ENCODE measurements at places on chromosomes 13 and 19.

DNA sequence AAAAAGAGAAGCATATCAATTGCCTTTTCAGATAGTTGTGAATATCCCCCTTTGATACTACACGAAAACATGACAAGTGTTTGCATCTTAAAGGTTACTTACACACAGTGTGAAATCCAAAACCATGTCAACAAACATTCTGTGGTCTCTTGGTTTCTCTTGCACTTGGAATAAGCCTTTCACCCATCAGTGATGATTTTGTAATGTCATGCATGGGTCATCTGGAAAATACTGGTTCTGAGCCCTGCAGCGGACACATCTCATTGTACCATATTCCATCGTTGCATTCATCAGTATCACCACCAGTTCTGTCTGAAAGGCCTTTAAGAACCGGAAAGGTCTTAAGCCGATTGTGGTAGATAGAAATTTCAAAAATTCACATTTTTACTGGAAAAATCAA is 65.4 kb upstream of the SOX1 start:
- no peak for DNase-seq

GRCh38 chr19:50911206-50912101 is at the start of gene KLK4:
KLK4 (minus strand) TSS chr19:50911395; CDS start chr19:50910738, 657 bp downstream.
- DNase-seq = no peak

- DNase-seq = no peak
Observed at GRCh38 chr13:41859565-41859964, 101.3 kb downstream of the VWA8 start.

GRCh38 chr19:18477042-18477779 is 39.3 kb upstream of the ISYNA1 start:
- DNase-seq = no peak

GRCh38 chr13:29530901-29531300 is 64.6 kb downstream of the SLC7A1 start:
- DNase-seq = no peak
